ENCODE measurements at places on chromosomes 2 and 18.

DNA sequence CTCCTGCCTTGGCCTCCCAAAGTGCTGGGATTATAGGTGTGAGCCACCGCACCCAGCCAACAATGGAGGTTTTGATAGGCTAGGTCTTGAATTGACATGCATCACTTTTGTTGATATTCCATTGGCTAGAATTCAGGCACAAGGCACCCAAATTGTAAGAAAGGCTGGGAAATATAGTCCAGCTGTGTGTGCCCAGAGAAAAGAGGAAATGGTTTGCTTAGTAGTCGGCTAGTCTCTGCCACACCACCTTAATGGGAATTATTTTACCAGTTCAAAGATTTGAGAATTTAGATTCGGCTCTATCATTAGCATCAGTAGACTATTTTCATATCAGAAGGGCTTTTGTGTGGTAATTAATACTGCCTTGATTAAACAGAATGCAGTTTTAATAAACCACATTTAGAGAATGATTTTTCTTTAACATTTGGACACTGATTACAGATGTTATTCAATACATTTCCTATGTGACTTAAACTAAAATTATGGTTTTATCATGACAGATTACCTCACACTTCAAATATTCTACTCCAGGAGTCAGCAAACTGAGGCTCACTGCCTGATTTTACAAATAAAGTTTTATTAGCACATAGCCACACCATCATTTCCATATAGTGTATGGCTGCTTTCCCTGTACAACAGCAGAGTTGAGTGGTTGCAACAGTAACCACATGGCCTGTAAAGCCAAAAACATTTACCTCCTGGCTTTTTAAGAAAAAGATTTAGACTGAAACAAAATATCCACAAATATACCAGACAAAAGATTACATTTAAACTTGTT lies 27.4 kb downstream of the DBI start:
- DNase-seq: no peak

DNA sequence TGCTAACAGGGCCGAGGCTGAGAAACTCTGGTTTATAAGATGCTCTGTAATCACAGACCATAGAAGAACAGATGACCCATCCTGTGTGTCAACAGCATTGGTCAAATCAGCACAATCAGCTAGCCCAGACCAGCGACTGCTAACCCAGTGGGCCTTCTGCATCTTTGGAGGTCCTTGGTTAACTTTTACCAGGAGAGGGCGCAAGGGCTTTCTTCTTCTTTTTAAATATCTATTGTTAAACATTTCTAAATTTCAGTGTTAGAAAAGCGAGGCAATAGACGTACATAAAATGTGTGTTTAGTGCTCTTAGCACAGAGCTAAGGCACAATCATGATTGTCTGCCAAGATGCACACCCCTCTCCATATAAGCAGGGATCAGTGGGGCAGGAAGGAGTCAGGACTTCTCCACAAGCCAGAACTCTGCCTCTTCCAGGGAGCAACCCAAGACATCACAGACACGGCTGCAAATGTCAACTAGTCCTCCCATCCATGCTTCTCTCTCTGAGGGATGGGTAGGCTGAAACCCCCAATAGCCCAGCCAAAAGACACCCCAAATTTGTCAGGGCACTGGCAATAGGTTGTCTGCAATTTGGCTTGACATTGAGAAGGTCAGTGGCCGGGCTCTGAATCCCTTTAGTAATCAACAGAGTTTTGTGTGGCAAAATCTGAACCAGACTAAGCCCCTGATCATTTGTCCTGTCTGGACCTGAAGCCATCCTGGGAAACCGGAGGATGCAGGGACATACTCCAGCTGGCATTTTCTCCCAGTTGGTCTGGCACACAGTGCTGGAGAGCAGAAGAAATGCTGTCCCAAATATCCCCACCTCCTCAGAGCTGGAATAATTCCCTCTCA lies 188.2 kb downstream of the BCL2 start:
- no peak for DNase-seq

GRCh38 chr2:41899189-41899588 lies 148.6 kb upstream of the PKDCC start:
- no peak for DNase-seq

DNA sequence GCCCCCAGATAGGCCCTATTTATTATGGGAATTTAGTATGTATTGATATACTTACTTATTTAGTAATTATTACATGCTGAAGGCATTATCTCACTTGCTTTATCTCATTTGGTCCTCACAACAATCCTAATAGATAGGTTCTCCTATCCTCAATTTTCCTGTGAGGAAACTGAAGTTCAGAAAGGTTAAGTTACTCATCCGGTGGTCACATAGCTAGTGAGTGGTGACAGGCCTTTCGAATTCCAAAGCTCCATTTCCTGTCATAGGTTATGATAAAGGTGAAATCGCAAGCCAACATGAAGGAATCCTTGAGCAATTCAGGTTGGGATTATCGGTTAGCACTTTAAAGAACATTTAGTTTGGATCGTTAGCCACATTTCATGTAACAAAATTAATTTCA lies 33.3 kb downstream of the NAB1 start:
- no peak for DNase-seq

- no peak for DNase-seq
Observed at GRCh38 chr2:119943058-119943457, 69.8 kb upstream of the EPB41L5 start.

GRCh38 chr2:159129269-159129668 lies 157.2 kb downstream of the WDSUB1 start:
- DNase-seq: no peak

DNA sequence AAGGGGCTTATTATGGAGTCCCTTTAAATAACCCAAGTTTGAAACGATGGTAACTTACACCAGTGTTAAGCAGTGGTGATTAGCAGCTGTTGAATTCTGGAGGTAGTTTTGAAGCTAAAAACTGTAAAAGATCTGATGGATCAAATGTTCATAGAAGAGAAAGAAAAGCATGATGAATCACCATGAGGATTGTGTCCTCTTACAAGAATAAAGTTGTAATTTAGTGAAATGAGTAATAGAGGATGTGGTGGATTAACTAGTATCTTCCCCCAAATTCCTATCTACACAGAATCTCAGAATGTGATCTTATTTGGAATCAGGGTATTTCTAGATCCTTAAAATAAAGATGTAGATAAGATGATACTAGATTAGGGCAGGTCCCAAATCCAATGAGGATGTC lies 1138.2 kb upstream of the TMEFF2 start:
- no peak for DNase-seq

GRCh38 chr2:219401606-219402005 lies 13.9 kb upstream of the DNPEP start:
- no peak for DNase-seq

DNA sequence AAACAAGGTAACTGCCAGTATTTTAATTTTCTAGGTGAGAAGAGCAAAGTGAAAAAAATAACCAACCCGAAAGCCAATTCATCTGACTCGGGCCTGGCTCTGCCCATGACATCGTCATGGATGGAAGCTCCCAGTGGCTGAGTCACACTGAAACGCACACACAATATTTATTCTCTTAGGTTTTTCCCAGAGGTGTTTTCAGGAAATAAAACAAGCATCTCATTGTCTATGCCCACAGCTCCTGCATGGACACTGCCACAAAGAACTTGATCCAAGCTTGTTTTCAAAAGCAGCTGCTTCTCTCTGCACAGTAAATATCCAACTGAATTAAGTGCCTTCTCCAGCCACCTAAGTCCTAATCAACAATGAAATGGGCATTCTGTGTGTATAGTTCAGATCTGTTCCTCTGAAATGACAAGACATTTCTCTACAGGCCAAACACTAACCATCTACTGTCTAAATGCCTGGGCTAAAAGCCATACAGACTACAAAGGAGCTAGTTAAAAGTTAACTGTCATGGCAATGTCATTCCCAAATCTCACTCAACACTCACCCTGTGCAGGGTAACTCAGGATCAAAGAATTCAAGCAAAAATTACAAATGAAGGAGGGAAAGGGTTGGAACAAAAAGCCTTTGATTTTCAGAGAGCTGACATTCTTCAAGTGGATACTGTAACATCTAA lies 62.9 kb downstream of the RPL31 start:
- DNase-seq: no peak

DNA sequence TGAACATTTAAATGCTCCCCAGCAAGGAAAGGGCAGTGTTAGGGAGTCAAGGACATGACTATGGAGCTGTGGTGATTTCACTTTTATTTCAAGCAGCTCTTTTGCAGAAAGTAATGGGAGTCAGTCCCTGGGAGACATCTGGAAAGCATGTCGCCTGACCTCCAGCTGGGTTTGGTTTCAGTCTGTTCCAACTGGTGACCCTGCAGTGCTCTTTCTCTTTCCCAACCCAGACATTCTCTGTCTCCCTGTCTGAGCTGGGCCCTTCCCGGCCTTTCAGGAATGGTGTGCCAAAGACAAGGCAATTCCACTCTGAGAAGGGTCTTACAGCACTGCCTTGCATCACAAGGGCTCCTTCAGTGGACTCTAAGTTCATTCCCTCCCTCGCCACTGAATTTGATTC lies 323.2 kb downstream of the OSR1 start:
- DNase-seq: no peak

- DNase-seq: no peak
Observed at GRCh38 chr18:65768120-65768778, 17.4 kb downstream of the CDH7 start.

DNA sequence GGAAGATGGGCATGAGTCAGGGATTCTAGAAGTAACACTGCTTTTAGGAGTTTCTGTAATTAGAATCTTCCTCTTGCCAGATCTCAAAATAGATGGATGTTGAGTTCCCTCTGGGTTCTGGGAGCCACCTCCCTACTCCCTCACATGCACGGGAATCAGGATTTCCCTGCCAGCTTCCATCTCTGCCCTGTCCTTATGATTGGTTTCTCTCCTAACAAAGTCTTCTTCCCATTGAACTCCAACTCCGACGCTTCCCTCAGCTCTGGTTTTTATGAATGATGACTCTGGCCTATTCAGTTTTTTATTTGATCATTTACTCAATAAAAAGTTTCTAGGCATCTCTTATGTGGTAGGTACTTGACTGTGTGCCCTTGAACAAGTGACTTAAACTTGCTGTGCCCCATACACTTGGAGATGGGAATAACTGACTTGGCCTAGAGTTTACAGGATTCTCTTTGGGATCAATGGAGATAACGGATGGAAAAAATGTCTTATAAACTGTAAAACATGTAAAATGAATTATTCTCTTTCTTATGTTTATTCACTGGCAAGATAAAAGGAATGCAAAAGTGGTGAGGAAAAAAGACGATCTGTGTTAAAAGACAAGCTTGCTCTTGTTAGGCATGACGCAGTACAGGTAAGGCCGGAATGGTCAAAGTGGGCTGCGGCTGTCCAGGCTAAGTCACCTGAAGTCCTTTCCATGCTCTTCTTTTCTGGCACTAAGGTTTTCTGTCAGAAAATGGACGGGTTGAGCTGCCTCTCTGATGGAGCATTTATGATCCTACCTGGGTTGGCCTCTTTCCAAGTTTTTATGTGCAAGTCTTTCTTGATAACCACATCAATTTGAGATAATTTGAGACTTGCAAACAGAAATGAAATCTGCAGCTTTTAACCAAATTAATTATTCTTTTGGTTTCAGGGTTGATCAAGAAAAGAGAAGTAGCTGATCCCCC lies 199.6 kb downstream of the MYCN start:
- no peak for DNase-seq

GRCh38 chr18:38961880-38962279 lies 1396.3 kb upstream of the CELF4 start:
- DNase-seq: no peak

GRCh38 chr2:20137884-20138283 lies 86.5 kb upstream of the LAPTM4A start:
- no peak for DNase-seq

- DNase-seq: no peak
Observed at GRCh38 chr2:47313141-47313691, 89.7 kb upstream of the MSH2 start.

DNA sequence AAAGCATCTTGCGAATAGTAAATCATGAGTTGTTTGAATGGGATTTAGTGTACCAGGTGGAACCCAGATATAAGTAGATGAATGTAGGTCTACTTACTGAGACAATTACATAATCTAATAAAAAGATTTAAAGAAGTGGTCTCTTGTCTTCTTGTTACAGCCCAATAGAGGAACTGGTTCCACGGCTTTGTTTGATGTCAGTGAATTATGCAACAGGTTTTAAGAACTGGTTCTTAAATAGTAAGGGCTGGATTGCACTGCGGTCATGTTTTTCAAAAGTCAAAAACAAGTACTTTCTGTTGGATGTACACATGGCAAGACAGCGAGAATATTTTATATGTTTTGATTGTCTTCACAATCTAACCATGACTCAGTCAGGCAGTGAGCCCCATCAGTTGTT lies 15.4 kb upstream of the SLC9A2 start:
- DNase-seq: no peak

DNA sequence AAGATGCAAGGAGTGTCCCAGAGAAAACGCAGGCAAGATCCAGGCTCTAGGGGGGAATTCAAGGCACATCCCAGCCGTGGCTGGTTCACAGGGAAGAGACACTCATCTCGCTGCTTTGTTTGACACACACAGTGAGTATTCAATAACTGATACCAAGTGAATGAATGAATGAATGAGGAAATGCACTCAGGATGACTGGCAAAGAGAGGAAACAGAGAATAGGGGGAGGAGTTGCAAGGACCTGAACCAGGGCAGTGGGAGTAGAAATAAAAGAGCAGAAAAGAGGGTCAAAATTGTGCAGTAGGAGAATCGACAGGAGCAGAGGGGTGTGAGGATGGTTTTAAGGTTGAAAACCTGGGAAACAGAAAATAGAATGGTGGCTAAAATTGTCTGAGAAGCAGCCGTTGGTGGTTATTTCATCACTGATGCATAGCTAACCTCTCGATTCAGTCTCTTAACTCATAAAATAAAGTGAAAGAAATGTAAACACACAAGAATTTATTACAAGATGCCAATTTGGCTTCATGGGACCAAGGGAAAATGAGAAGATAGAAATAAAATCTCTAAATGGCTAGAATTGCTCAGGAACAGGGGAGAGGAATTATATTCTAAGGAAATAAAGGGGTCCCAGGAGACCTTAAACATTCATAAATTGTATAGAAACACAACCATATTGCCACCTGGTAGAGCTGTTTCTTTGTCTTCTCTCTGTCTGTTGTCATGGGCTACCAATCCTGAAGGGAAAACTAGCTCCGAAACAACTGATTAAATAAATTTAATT lies 63.9 kb upstream of the PHLPP1 start:
- DNase-seq: no peak

GRCh38 chr18:26545335-26546123 lies 2.8 kb downstream of the KCTD1 start:
- no peak for DNase-seq

DNA sequence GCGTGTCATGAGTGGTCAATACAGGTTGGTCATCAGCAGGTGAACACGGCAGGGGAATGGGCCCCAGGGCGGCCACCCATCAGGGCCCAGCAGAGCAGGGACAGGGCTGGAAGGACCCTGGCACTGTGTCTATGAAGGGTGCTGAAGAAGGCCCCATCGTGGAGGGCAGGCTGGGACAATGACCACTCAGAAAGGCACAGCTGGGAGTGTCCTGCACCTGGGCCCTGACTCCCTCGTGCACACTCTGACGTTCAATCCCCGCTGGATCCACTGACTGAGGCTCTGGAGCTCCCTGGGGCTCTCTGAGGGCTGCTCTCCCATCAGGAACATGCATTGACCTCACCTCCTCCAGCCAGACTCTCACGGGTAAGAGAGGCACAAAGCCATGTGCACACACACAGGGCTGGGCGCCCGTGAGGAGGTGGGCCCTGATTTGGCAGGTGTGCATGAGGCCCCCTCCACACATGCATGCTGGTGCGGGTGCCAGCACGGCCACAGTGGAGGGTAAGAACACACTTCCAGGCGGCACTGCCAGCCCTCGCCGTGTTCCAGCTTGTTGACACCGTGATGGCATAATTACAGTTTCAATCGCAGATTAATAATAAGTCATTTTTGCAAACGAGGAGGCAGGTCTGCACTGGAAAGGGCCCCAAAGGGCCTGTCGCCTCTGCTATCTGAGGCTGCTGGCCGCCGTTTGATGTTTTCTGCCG lies 58.5 kb downstream of the SMAD7 start:
- DNase-seq: no peak
